Kidney (tissue), 22 donors: ENCODE measurements at places on chromosomes 7 and 10. TPM values are rescaled to one million over a fixed set of nuclear protein-coding genes. Genes with fewer than 3 reads are reported as not detected.

- no peak for DNase-seq
Observed at GRCh38 chr7:129649128-129649690, 37.7 kb downstream of the NRF1 start.

- DNase-seq = no peak
Observed at GRCh38 chr7:143259765-143260164, 3.5 kb upstream of the GSTK1 start.

DNA sequence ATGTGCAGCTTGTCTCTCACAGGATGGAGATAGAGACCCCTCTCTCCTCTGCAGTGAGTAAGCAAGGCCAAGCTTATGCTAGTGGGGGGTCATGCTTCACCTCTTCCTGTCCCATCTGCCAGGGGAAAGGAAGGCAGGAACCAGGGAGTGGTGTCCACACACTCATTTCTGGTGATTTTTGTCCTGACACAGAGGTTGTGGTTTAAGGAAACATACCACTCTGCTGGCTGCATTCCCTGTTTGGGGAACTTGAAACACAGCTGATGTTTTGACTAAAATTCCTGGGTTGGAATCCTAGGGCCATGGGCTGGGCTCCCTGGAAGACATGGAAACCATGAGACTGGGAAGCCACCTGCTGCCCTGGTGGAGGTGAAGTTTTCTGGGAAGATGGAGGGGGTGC lies 21.4 kb downstream of the C10orf120 start:
- no peak for DNase-seq

DNA sequence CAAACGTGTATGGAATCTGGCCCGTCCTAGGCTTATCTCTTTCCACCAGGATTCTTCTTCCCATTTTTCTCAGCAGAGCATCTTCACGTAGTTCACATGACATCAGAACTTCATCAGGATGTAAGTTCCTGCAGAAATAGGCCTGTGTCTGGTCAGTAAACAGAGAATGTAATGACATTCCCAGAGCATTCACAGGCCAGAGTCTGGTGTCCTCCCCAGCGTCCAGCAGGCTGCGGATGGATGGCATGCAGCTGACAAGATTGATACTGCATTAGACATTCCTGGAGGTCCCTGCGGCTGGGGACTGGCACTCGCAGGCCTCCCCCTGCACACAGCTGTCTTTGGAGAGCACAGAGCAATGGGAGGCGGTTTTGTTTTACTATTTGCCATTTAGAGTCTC lies 28.7 kb downstream of the MGMT start:
- no peak for DNase-seq

DNA sequence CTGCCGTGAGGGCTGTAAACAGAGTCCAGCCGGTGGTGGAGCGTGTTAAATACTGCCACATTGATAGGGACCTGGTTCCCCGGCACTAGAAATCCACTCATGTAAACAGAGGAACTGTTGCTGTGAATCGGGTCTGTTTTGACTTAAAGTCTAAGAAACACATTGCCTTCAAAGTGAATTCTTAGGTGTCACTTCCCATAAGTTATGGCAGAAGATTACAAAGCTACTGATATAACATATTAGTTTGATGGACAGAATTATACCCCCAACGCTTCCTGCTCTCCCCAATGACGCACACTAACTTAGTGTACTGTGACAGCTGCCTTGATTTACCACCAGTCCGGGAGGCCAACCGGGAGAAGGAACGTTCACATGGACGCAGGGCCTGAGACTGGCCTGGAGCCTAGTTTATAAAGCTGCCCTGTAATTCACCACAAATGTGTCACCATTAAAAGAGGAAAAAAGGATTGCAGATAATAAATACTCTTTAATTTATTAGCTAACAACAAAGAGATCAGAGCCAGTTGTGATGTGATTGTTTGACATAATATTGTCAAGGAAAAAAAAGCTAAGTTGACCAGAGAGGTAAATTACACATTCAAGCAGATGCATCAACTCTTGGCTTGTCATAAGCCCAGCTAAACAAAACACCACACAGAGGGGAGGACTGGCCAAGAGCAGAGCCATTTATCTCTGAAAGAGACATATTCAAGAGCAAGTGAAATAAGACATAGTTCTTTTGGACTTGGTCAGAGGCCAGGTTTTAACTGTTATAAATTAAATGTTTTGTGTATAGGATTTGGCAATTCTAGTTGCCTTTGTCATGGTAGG lies 820.6 kb downstream of the LRMDA start:
- peak; percentile 96 for DNase-seq

GRCh38 chr7:137480401-137480800 lies 136.9 kb upstream of the PTN start:
- no peak for DNase-seq

DNA sequence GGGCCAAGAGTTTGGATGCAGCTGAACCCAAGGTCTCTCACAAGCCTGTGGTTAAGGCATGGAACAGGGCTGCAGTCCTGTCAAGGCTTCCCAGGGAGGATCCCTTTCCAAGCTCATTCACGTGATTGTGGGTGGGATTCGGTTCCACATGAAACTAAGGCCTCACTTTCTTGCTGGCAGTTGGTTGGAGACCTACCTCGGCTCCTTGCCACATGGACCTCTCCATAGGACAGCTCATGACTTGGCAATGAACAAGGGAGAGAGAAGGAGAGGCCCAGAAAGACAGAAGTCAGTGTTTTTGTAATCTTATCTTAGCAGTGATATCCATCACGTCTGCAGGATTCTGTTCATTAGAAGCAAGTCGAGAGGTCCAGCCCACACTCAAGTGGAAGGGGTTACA lies 583.8 kb downstream of the LRMDA start:
- DNase-seq = no peak

DNA sequence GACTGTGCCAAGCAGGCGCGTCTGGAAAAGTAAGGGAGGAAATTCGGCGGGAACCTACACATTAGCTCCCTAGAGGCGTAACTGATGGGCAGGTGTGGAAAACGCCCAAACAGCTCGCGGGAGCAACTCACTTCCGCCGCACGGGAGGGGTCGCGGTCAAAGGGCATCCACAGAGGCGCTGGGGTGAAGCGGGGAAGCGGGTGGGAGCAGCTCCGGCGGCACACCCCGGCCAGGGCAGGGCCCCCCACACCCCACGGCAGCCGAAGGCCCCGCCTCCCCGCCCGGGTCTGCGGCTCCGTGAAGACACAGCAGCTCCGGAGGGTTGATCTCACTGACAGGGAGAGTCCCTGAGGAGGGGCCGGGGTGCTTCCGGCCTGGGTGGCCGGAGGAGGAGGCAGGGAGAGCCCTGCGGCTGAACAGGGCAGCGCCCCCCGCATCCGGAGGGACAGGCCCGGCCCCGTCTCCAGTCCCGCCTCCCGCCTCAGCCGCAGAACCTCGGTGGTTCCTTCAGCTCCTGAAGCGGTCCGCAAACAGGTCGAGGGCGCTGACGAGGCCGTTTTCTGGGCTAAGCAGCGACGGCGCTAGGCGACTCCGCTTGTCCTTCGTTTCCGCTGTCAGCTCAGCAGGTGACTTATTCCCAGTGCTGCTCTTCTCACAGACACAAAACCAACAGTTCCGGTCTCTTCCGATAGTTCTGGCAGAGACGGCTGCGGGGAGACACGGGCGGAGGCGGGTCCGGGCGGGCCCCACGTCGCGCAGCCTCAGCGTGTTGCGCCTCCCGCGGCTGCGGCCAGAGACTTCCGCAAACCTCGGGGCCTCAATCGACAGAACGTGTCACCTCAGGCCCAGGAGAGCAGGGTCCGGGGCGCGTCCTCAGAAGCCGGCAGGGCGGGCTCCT lies 276.1 kb downstream of the DNAJB6 start:
- DNase-seq = peak; percentile 83

GRCh38 chr7:18401757-18402156 lies 93.8 kb upstream of the HDAC9 start:
- no peak for DNase-seq

DNA sequence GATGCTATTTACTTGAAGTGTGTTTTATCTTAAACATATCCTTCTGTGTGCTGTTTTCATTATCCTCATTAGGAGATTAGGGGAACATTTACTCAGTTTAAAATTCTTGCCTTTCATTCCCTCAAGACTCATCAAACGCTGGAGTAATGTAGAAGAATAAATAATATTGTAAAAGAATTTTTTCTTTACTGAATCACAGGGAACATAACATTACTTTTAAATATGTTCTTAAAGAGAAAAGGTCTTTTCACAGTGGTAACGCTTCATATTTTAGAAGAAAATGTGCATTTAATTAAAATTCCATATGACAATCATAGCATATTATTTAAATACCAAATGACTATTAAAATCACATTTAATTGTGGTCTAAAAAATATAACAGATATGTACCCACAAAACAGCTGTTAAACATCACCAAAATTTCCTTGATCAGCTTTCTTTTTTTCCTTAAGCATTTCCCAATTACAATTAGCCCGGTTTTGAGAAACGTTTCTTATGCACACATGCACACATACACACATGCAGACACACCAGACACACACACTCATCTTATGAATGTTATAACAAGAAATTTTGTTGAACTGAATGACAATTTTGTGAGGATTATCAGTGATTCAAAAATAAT lies 102.0 kb upstream of the GLI3 start:
- DNase-seq = no peak

DNA sequence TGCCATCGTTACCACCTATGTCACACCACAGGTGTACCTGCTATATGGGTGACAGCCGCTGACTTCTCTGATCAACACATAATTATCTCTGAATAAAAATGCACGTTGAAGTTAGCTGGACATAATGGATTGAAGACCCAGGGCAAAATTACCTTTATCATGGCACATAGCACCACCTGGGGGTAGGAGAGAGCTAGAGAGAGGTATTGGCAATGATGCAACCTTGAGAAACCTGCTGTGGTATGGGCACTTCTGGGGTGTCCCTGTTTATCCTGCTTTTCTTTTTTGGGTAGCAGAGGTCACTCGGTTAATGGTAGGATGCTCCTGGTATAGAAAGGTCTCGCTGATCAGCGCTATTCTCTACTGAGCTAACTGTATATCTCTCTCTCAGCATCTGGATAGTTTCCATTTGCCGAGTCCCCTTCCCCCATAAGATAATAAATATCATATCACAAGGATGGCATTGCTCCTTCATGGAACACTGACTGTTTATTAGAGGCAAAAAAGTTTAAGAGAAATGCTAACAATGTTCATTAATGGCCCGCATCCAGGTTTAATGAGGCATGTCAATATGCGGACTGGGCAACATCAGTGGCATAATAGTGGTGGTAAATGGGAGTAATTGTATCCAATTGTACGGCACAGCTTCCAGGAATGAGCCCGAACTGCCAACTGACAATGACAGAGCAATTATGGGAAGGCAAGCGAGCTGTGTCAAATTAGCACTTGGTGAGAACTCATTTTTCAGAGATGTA lies 323.1 kb downstream of the TFEC start:
- DNase-seq = peak; percentile 41

DNA sequence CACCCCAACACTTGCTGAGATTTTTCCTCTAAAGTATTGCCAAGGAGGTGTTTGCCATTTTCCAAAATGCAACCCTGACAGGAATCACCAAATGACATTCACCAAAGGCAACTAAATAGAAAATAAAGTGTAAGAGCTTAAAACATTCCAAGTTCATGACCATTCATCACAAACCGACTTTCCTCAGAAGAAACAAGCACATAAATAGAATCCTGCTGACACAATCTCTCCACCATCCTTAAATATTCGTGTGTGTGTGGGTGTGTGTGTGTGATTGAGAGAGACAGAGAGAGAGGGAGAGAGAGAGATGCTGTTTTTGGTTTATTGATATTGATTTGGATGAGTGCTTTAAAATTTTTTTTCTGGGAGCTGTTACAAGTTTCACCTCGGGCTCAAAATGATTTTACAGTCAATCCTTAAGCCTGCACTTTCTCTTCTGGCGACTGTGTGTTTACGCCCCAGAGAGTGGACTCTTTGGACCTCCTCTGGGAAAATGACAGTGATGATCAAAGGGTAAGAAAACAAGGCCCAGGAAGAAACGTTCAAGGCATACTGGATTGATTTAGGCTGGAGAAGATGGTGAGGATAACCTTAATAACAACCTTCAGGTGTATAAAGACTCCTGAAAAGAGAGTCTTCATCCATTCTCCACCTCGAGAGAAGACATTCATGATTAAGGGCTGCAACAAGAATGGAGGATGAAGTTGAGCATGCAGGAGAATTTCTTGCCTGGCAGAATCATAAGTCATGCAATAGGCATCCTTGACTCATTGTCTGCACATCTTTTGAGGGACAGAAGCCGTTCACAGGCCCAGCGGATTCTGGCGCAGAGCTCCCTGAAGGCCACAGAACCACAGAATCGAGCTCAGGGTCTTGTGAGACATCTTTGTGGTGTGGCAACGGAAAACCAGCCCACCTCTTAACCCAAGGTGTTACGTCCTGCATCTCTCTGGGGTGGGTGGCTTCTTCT lies 104.4 kb upstream of the FGFR2 start:
- DNase-seq = no peak

- DNase-seq = peak; percentile 30
Observed at GRCh38 chr10:178208-178607, 43.0 kb downstream of the ZMYND11 start.

DNA sequence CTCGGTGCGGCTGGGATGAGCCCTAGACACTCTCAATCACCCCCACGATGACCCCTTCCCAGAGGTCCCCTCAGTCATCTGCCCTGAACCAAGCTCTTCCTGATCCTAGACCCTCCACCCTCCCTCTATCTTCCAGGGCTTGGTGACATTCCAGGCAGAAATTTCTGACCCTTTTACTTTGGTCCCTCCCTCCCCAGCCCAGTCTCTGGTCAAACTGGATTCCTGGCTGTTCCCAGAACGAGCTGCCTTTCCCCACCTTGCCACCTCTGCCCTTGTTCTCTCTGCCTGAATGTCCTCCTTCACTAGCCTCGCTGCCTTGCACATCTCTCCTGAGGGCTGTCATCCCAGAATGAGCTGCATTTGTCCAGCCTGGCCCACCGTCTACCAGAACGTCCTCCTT lies 1.3 kb upstream of the CLDN4 start:
- DNase-seq = no peak

- no peak for DNase-seq
Observed at GRCh38 chr10:24091256-24091655, 117.7 kb upstream of the KIAA1217 start.

Gene NME8
- 0.44 TPM for total RNA-seq

Gene SP8
- not detected for total RNA-seq

Gene NACAD
- total RNA-seq = 4.2 TPM

Gene LRRC61
- total RNA-seq = 17.1 TPM

Gene CNPY1
- not detected for total RNA-seq
